ENCODE measurements at places on chromosomes 7 and 10. TPM values are rescaled to one million over a fixed set of nuclear protein-coding genes. Genes with fewer than 3 reads are reported as not detected.

GPR15LG gene
- total RNA-seq, result not detected

ELMO1 gene
- 7.4 TPM for total RNA-seq

RSPH10B2 gene
- total RNA-seq, result 0.65 TPM

GCK gene
- 0.42 TPM for total RNA-seq

TMEM140 gene
- total RNA-seq, result not detected

NAMPT gene
- 52.7 TPM for total RNA-seq

GRCh38 chr10:44853148-44853734, 57.9 kb upstream of the TMEM72 start:
- no peak for DNase-seq

- DNase-seq, result no peak
Measured at GRCh38 chr10:132653721-132654120, 116.1 kb downstream of the INPP5A start.

- no peak for DNase-seq
Measured at GRCh38 chr7:37540917-37541316, 92.3 kb upstream of the ELMO1 start.

GRCh38 chr10:92024700-92025099, 101.1 kb downstream of the BTAF1 start:
- DNase-seq, result no peak

DNA sequence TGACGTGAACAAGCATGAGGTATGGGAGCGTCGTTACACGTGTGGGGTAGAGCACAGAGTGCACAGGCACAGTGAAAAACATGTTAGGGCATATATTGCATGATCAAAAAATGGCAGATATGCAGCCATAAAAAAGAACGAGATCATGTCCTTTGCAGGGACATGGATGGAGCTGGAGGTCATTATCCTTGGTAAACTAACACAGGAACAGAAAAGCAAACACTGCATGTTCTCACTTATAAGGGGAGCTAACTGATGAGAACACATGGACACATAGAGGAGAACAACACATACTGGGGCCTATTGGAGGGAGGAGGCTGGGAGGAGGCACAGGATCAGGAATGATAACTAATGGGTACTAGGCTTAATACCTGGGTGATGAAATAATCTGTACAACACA, 66.3 kb downstream of the TACC2 start:
- no peak for DNase-seq

- DNase-seq, result no peak
Measured at GRCh38 chr7:155665079-155665956, 20.9 kb downstream of the RBM33 start.

GRCh38 chr10:31581741-31582323, 262.8 kb downstream of the ZEB1 start:
- DNase-seq, result no peak

GRCh38 chr7:29045258-29046086, 87.3 kb upstream of the TRIL start:
- no peak for DNase-seq

DNA sequence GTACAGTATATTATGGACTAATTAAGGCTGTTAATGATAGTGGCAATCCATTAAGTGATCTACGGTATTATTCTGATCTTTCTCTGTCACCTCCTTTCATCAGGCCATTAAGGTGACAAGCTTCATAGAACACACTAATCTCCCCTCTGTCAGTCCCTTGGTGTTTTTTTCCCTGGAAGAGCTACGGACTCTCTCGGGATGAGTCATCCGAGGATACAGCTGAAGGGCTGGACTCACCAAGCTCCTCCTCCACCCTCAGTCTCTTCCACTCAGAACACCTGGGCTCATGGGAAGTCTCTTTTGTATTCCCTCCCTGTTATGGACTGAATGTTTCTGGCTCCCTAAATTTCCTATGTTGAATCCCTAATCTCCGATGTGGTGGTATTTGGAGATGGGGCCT, 69.8 kb upstream of the PLXNA4 start:
- no peak for DNase-seq

GRCh38 chr7:16951483-16952080, 69.8 kb upstream of the AGR3 start:
- DNase-seq, result no peak

DNA sequence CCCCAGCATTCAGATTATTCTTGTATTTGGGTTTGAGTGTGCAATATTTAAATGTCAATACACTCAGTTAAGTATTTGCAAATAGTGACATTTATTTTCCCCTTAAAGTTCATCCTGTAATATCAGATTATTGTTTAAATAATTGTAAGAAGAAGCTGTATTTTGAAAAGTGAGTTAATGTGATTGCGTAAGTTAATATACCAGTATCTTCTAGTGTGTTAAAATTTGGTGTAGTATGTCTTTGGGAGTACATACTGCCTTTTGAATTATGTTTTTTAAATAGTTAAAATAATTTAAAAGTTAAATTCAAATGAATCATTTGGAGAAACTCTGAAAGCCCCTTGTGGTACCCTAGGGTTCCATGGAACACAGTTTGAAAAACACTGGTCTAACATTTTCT, 28.6 kb downstream of the LRMDA start:
- no peak for DNase-seq

GRCh38 chr10:99930731-99931550, 78.8 kb downstream of the DNMBP start:
- no peak for DNase-seq

- DNase-seq, result no peak
Measured at GRCh38 chr7:4711093-4711492, 29.0 kb downstream of the FOXK1 start.

- no peak for DNase-seq
Measured at GRCh38 chr10:122089311-122090017, 100.5 kb downstream of the TACC2 start.

DNA sequence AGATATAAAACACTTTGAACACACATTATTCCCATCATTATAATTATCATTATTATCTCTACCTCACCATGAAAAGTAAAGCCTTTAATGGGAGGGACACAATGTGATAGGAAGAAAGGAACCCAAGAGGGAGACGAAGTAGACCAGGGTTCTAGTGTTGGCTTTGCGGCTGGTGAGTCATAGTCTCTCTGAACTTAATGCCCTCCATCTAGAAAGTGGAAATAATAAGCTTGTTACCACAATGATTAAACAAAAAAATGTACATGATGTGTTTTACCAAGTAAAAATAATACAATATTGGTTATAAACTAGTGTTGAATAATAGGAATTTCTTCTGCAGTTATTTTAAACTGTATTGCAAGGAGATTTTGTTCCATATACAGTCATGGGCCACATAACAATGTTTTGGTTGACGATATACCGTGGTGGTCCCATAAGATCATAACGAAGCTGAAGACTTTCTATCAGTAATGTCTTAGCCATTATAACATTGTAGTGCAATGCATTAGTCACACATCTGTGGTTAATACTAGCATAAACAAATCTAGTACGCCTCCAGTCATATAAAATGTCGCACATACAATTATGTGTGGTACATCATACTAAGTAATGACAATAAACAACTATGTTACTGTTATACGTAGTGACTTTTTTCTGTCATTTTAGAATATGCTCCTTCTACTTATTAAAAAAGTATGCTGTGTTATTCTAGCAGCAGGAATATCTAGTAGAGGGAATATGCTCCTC, 450.6 kb upstream of the SORCS1 start:
- DNase-seq, result no peak

DNA sequence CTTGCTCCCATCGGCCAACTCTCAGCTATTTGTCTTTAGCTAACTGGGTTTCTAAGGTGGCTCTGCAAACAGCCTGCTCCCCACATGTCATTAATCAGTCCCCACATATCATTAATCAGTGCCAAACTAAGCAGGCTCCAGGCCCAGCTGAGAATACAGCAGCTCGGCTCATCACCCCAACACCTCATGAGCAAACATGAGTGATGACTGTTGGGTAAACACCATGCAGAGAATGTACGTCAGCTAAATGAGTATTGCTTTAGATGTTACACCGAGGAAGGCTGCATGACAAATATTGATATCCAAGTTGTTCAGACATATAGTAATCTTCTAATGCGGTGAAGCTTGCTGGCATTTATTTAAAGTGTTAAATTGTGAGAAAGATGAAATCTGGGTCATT, 187.5 kb upstream of the AOAH start:
- no peak for DNase-seq

GRCh38 chr7:95999481-95999880, 227.1 kb downstream of the DYNC1I1 start:
- DNase-seq, result no peak

All from neural crest cell (in vitro differentiated cells).